ENCODE measurements at places on chromosomes 7 and 10.

- no peak for DNase-seq
Measured at GRCh38 chr7:3721422-3721821, 420.4 kb downstream of the SDK1 start.

- DNase-seq: no peak
Measured at GRCh38 chr7:157508477-157508881, 171.7 kb downstream of the DNAJB6 start.

- no peak for DNase-seq
Measured at GRCh38 chr10:124532106-124532641, 70.6 kb downstream of the LHPP start.

DNA sequence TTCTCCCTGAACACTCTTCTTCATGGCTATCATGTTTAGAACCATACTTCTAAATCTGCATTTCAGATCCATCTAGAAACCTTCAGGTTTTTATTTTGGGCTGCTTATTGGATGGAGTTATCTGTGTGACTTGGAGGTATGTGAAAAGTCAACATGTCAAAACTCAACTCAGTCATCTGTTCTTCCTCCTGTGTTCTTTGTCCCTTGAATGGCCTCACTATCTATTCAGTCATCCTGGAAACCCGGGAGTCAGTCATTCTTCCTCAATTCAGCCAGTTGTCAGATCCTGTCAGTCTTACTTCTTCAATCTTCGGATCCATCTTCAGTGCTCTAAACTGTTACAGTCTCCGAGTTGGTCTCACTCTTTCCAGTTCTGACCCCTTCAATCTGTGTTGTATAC is 52.2 kb downstream of the VKORC1L1 start:
- no peak for DNase-seq

DNA sequence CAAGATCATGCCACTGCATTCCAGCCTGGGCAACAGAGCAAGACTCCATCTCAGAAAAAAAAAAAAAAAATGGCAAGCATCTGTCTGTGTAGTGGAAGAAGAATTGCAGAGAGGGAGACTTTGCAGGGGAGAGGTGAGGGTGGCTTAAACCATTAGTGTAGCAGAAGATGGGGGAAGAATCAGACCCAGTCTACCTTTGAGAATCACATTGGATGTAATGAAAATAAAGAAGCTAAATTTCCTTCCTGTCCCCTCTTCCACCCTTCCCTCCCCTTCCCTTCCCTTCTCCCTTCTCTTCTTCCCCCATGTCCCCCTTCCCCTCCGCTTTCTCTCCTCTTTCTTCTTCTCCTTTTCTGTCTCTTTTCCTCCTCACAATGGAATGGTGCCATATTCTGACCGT is 180.8 kb upstream of the SVIL start:
- DNase-seq: no peak

DNA sequence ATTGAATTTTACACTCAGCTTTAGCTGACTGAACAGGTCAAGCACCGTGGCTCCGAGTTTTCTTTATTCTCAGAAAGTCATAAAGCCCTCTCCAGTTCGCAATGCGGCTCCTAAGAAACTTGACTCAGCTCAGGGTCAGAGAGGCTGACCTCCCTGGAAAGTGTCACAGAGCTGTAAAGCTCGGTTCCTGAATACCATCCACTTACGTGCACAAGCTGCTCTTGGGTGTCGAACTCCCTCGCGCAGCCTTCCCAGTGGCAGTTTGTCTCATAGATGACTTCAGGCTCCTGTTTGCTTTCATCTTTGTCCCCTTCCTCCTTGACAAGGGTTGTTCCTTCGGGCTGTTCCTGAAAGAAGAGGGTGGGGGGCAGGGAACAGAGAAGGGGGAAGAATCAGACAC is 213.7 kb downstream of the GLI3 start:
- no peak for DNase-seq

GRCh38 chr10:79176949-79177602 is 108.3 kb downstream of the ZMIZ1 start:
- DNase-seq: no peak

DNA sequence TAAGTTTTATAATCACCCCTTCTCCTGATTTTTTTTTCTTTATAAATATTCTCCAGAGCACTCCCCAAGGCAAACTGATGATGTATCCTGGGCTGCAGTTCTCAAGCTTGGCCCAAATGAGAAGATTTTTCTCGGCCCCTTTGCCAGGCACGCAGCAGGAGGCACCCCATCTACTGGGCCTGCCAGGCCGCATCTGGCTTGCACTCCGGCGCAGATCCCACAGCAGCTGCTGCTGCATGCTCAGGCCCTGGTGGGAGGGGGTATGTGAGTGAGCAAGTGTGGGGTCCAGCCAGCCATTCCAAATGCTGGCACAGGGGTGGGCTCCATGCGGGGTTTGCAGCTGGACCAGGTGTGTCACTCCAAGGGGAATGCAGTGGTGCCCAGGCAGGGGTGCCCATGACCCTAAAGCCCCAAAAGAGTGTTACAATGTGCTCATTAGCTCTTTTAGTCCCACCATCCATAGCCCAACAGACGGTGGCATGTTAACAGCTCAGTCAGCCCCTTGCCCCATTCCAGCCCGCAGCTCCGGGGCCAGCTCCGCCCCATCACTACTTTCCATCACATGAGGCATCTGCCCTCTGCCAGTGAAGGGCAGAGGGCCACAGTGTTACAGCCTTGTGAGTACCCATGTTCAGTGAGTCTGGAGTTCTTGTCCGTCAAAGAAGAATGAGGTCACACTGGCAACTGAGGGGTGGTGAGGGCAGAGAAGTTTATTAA is 25.9 kb downstream of the OAT start:
- no peak for DNase-seq
